Cardiac fibroblast (primary cell): ENCODE measurements at places on chromosomes 13 and 19.

GRCh38 chr13:83568019-83568418 lies 314.3 kb downstream of the SLITRK1 start:
- no peak for DNase-seq

GRCh38 chr19:12453495-12453894 lies 12.7 kb upstream of the ZNF443 start:
- DNase-seq, result no peak

- no peak for DNase-seq
Measured at GRCh38 chr13:26310470-26310869, 56.5 kb downstream of the CDK8 start.

GRCh38 chr19:6476155-6476895 lies 5.3 kb downstream of the DENND1C start:
- DNase-seq, result peak; percentile 56

DNA sequence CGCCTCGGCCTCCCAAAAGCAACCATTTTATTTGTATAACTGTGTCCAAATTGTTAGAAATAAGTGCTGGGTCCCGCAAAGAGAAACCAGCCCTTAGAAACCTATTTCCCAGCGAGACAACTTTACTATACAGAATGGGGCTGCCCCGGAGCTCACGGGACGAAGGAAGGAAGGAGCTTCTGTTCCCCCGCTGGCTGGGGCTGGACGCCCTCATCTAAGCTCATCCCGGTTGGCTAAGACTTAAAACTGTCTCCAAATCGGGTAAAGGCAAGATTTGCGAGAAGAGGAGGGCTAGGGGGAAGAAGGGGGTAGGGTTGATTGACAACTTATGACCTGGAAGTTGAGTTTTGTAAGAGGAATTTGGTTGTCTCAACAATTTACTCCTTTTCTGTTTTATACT lies 12.3 kb upstream of the BSG start:
- no peak for DNase-seq

GRCh38 chr19:6214881-6215541 lies 64.8 kb downstream of the MLLT1 start:
- DNase-seq, result no peak
